ENCODE measurements at places on chromosomes 1 and 21.

DNA sequence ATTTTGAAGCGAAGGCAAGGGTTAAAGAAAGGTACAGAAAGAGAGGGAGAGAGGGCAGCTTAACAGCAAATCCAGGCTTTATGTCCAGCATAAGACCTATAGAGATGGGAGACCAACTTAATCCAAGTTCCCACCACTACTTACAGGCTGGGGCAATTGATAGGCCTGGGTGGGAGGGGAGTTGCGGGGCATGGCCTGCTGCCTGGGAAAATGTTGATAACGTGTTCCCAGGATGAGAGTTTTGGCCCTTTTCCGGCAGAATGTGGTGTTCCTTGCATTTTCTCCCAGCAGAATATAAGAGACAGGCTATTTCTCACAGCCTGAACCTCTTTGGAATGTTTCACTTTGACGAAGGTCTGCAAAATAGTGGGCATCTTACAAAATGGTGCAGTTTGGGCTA, 34.9 kb upstream of the PLA2G5 start:
- DNase-seq, result no peak

- no peak for DNase-seq
Measured at GRCh38 chr1:63592536-63593302, 492 bp upstream of the PGM1 start.

DNA sequence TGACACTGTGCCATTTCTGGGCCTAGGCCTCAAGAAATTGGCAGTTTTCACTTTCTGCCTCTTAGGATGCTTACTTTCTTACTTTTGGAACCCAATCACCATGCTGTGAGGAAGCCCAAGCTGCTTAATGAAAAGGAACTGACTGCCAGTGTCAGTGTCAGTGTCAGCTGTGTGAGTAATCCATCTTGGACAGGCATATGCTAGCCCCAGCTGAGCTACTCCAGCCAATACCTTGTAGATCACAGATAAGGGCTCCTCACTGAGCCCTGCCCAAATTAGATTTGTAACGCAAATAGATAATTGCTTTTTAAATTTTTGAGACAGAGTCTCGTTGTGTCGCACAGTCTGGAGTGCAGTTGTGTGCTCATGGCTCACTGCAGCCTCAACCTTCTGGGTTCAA, 59.6 kb downstream of the SELENOF start:
- no peak for DNase-seq

DNA sequence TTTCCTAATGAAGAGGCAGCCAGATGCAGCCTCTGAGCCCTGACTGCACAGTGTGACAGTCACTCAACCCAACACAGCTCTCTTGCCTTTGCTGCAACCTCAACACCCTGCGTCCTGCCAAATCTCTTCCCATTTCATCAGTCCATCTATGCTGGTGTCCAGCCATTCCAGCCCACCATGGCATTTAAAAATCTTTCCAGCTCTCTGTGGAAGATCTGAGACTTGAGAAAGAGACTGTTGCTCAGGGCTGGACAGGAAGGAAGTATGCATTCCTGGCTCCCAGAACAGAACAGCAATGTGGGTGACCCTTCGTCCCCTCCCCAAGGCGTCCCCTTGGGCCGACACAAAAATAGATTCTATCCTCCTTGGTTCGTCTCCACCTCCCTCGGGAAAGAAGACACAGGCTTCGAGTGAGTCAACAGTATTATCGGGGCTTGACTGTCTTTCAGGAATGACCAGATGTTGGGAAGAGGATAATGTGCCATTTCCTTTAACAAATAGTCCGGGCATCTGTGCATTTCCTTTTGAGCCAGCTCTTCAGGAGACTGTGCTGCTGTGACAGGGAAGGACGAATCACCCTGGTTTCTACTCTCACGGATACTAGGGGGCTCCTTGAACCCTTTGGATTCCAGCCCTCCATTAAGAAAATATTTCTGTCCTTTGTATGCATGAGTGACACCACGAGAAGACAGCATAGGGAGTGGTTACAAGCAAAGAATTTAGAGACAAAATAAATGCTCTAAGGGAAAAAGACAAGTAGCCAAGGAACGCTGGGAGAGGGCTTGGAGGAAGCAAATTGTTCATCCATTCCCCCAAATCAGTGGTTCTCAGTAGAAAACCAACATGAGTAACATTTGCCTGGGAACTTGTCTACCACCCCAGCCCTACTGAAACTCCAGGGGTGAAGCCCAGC, 111.4 kb upstream of the CDC42BPA start:
- peak; percentile 40 for DNase-seq

DNA sequence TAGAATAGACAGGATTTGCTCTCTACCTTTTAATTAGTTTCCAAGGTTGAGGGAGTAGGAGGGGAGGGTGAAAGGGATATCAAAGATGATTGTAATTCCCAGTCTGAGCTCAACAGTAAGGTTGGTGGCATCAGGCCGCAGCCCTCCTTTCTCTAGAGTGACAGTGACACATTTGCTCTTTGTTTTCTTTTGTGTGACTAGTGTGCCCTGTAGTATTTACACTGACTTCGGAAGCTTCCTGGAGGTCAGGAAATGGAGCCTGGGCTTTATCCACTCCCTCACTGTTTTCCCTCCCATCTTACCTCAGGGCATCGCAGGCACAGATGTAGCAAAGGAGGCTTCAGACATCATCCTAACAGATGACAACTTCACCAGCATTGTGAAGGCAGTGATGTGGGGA, 44.7 kb upstream of the LAX1 start:
- no peak for DNase-seq

DNA sequence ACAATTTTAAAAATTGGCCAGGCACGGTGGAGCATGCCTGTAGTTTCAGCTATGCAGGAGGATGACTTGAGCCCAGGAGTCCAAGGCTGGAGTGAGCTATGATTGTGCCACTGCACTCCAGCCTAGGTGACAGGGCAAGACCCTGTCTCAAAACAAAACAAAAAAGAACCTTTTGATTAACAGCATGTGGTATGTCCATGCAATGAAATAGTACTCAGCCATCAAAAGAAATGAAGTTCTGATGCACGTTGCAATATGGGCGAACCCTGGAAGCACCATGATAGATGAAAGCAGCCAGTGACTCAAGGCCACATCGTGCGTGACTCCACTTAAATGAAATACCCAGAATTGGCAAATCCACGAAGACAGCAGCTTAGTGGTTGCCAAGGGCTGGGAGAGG, 47.5 kb downstream of the FBXO2 start:
- DNase-seq, result no peak

DNA sequence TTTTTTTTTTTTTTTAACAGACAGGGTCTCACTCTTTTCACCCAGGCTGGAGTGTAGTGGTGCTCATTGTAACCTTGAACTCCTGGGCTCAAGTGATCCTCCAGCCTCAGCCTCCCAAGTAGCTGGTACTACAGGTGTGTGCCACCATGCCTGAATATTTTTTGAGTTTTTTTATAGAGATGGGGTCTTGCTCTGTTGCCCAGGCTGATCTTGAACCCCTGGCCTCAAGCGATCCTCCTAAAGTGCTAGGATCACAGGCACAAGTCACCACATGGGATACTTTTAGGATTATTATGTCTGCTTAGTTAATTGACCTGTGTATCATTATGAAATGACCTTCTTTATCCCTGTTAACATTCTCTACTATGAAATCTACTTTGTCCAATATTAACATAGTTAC, 38.0 kb downstream of the RASSF5 start:
- no peak for DNase-seq

DNA sequence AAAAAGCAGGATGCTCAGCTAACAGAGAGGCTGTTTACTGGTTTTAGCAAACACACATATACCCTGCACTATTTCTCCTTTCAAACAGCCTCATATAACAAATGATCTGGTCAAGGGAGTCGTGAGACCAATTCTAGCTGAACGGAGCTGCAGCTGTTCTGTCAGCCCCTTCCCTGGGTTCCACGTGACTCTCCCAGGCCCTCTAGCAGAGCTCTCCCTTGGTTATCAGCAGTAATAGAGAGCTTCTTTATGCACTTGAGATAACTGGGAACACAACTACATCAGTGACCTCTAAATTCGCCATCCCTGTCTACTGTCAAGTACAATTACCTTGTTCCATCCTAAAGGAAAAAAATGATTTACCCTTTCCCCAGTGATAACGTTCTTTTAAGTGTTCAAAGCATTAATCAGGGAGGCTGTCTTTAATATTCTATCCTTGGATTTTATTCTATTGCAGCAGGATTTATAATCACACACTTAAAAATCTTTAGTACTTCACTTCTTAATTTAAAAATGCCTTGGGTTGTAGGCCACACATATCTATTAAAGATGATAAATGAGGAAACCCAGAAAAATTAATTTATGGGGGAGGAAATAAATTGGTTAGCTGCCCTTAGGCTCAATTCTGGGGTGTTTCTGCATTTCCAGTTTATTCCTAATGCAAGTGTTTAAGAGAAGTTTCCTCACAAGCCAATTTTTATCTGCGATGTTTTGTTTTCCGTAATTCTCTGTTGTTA, 28.2 kb downstream of the PTGER3 start:
- DNase-seq, result no peak

DNA sequence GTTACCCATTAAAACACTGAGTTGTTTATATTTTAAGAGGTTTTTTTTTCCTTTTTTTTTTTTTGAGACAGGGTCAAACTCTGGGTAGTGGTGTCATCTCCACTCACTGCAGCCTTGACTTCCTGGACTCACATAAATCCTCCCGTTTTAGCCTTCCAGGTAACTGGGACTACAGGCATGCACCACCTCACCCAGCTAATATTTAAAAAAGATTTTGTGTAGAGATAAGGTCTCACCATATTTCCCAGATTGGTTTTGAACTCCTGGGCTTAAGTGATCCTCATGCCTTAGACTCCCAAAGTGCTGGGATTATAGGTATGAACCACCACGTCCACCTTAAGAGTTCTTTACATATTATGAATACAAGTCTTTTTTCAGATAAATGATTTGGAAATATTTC, 146.5 kb downstream of the COQ8A start:
- DNase-seq, result no peak

DNA sequence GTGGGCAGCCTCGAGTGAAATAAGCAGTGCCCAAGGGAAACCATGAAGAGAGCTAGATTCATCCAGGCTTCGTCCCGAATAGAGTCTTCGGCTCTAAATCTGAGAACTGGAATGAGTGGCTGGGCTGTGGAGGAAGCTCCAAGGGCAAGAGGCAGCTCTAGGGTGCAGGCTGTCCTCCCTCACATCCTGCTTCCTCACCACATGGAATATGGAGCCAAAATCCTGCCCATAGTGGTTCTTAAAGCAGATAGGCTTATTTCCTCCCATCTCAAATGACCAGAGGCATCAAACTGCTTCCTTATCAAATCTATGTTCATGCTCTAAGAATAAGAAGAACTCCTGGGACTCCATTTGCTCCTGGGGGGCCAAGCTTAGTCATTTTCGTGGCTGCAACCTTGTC, 2.5 kb downstream of the IL24 start:
- DNase-seq, result no peak

- no peak for DNase-seq
Measured at GRCh38 chr1:113217447-113218208, 144.6 kb downstream of the LRIG2 start.

DNA sequence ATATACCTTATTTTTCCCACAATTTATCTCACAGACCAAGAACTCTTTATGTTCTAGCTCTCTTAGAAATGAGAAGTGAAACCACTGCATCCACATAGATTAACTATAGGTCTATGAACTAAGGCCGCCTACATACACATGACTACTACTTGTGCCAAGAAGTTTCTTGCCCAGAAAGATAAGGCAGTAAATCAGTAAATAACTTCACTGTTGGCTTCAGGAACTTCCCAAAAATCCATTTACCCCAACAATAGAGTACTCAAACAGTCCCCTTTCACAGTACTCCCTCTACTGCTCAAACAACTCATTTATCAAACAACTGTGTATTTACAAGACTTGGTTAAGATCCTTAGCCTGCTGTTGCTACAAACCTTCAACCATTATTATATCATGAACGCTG, 96.5 kb downstream of the NME7 start:
- DNase-seq, result no peak

- DNase-seq, result no peak
Measured at GRCh38 chr1:71047635-71048607, at the start of gene PTGER3. Gene PTGER3, minus strand, starts transcription at chr1:71047816. Its CDS starts 239 bp downstream, at chr1:71047577.

DNA sequence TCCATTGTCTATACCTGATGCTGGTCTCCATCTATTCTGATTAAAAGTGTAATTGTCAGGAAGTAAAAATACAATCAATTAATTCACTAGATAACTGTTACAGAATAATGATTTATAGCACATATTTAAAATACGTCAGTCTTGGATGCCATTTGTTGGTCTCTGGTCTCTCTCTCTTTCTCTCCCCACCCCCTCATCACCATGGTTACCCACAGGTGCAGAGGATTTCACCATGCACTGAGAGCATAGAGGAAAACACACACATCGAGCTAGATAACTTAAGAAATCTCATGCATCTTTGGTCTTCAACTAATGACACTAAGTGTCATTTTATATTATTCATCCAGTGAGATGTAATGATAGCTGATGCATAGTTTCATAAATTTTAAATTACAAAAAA, 33.4 kb downstream of the LRRC53 start:
- DNase-seq, result no peak

- DNase-seq, result no peak
Measured at GRCh38 chr1:158818560-158818959, 12.6 kb upstream of the MNDA start.

GRCh38 chr21:33622253-33622652, 19.3 kb downstream of the CRYZL1 start:
- no peak for DNase-seq

GRCh38 chr1:82466416-82466815, 665.7 kb downstream of the ADGRL2 start:
- no peak for DNase-seq

GRCh38 chr1:99565606-99566289, 80.2 kb upstream of the PALMD start:
- no peak for DNase-seq

DNA sequence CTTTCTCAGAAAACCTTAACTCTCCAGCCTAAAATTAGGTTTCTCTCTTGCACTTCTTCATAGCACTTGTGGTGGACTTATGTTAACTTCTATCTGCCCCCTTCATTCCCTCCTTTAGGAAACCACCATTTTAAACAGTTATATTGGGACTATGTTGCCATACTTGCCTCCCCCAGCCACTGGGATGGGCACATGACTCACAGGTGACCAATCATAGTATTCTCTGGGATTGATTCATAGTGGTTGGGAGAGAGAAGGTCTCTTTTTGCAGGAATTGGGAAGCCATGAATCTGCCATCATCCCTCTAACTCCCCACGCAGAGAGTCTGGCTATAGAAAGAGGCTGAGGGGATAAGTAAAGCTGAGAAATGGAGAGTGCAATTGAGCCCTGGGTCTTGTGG, 50.4 kb upstream of the NRDC start:
- no peak for DNase-seq

DNA sequence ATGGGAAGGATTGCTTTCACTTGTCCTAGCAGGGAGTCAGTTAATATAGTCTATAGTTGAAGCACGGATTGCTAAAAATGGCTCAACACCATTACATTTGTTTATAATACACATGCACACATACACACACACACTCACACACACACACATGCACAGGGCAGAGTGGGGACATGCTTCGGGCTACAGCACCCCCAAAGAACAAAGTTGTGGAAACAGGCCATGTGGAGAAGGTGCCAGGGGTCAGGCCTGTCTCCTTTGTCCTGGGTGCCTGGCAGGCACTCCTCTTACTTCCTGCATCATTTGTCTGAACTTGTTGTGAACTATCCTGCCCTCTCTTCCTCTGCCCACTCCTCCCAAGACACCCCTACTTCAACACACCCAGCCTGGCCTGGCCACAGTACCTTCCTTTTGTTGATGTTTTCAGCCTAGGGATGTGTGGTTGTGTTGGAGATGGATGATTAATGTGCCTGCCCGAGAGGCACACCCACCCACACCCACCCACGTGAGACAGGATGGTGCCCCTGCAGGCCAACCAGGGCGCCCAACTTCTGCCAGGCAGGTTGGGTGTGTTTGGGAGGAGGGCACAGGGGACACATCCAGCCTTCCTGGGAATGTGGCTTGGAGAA, 17.5 kb downstream of the RASSF5 start:
- DNase-seq, result no peak

Data from BJ (cell line).